ENCODE measurements at places on chromosomes 1 and 21.

- DNase-seq, result no peak
Measured at GRCh38 chr1:23184212-23184934, 15.7 kb upstream of the LUZP1 start.

GRCh38 chr1:1415751-1416150 lies 5.3 kb downstream of the ANKRD65 start:
- no peak for DNase-seq

GRCh38 chr1:152621993-152622392 lies 910 bp downstream of the LCE3A start:
- no peak for DNase-seq

- no peak for DNase-seq
Measured at GRCh38 chr21:31988492-31989290, 115.9 kb downstream of the HUNK start.

DNA sequence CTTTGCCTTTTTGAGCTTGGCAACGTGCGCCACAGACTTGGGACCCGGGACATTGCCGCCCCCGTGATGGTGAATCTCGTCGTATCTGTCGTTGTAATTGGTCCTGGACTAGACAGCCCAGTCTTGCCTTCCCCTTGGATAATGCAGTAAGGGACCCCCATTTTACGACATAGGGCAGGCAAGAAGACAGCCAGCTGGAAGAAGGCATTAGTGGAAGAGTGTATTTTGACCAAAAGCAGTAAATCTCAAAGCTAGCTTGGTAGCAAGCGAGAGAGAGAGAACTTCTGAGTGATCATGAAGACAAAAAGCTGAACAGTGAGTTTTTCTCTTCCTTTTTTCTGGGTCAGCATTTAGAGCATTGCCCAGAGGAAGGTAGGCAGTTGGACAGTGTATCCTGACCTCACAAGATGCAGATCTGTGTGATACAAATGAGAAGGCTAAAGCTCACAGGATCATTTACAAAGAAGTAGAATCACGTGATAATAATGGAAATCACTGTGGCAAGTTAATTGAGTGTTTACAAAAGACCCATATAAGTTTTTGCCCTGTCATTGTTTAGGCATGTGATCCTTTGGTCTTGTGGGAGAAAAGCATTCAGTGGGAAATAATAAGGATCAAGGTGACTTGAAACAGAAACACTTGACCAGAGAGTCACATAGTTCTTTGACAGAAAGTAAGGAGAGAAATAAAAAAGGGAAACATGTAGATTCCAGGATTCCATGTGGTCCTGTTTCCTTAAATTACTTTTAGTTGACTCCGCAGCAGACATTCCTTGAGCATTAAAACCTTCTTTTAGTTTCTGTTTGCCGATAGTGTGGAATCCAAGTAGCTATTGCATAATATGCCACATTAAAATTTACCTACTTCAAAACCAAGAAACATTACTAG lies 66.3 kb downstream of the CNST start:
- no peak for DNase-seq

Measured in T follicular helper cell (primary cell).